ENCODE measurements at places on chromosomes 5 and 9.

DNA sequence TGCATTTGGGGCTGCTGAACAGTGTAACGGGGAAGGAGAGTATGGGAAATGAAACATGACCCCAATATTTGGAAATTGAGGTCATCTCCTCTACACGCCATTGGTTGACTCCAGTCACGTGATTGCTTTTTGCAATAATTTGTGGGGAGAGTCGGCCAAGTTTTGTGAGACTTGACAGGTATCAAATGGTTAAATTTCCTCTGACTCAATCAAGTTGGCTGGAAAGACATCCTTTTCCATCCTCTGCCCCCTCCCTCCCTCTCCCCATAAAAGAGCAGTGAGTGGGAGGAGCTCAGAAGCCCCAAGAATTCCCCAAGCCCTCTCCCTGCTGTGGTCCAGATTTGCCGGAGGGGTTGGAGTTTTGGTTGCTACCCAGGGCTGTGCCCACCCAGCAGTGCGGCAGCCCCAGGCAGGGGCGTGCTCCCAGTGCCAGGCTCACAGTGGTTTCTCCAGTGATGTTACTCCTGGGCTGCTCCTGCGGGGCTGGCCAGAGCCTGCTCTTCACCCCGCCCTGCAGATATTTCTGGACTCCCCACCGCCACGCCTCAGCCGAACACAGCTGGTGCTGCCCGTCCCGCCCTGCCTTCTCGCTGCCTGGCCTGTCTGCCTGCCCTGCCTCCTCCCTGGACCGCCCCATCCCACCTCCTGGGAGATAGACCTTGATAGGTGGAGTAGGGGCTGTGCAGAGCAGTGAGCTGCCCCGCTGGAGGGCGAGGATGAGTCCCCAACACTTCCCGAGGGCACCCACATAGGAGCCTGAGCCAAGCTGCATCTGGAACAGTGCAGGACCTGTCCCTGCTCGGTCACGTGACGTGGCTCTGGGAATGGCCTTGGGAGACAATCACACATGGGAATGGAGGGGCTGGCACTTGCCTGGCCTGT is 3.4 kb downstream of the COL5A1 start:
- DNase-seq: no peak

DNA sequence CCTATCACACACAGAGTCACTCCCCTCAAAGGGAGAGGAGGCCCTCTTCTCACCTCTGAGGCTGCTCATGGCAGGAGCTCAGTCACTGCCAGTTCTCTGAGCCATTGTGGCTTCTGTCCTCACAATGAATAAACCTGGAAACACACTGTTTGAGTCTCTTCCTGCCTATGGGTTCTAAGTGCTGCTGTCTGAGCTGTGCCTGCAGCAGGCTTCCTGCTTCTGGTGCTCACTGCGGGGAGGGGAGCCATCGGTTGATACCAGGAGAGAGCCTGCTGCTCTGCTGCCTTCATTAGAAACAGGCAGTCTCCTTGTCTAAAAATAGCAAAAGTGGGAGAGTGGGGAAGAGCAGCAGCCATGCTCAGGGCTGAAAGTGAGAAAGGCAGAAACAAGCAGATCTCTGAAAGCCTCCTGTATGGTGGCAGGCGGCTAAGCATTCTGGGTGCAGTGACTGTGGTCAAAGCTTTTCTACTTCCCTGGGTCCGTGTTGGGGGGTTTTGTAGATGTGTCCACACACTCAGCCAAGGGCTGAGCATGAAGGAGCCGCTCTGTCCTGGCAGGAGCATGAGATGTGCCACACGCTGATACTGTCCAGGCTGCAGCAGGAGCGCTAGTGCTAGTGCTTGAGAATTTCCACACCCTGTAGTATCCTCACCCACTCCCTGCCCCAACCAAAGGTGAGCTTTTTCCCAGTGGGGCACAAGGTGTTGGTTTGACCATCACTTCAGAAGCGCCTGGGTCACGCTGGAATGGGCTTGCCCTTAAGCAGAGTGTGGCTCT is 34.2 kb downstream of the PRKACG start:
- no peak for DNase-seq

DNA sequence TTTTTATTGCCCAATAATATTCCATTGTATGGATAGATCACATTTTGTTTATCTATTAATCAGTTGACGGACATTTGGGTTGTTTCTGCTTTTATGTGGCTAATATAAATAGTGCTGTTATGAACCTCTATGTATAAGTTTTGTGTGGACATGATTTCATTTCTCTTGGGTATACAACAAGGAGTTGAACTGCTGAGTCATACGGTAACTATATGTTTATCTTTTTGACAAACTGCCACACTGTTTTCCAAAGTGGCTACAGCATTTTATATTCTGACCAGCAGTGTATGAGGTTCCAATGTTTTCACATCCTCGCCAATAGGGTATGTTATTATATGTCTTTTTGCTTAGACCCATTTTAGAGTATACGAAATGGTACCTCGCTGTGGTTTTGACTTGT is 264.3 kb downstream of the RFX3 start:
- no peak for DNase-seq

GRCh38 chr5:120014535-120014934 is 385.2 kb downstream of the FAM170A start:
- no peak for DNase-seq

DNA sequence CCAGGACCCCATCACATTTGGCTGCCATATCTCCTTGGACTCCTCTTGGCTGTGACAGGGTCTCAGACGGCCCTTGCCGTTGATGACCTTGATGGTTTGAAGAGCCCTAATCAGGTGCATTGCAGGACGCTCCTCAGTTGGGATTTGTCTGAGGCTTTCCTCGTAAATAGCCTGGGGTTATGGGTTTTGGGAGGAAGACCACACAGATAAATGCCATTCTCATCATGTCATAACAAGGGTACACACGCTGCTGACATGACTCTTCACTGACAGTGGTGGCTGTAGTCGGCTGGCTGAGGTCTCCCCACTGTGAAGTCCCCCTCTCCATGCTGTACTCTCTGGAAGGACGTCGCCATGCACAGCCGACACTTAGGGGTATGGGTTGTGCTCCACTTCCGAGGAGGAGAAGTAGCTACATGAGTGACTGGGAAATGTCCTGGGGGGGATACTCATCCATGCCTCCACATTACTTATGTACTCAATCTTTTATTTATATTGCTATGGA is 42.9 kb upstream of the SPTLC1 start:
- DNase-seq: no peak

DNA sequence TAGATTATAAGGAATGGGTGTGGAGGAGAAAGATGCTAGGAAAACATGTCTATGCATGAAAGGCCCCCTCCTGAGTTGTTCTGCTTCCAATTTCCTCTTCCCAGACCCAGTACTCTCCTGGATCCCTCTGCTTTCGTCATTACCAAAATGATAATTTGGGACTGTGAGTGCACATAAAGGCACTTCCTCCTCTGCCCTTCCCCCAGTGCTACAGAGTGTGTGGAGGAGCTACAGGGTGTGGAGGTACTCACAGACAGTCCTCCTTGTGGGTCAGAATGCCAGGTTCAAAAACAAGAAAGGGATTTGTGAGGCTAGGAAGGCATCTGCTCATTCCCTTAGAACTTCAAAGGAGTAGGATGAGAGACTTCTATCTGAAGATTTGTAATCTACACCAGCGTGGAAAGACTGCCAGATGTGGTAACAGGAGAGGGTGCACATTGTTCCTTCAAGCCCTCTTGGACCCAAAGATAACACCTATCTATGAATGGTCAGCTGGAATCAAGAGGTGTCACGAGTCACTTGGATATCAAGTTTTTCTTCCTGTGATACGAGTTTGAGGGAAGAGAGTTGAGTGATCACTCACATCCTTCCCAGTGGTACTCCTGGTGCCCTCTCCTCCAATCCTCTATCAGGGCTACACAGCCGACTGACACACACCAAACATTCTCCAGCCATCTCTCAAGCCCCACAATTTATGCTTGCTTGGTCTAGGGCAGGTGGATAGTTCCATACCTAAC is 201.1 kb downstream of the EPB41L4A start:
- no peak for DNase-seq

- no peak for DNase-seq
These were observed 23.0 kb downstream of the MARCHF6 start for GRCh38 chr5:10376544-10376943.

DNA sequence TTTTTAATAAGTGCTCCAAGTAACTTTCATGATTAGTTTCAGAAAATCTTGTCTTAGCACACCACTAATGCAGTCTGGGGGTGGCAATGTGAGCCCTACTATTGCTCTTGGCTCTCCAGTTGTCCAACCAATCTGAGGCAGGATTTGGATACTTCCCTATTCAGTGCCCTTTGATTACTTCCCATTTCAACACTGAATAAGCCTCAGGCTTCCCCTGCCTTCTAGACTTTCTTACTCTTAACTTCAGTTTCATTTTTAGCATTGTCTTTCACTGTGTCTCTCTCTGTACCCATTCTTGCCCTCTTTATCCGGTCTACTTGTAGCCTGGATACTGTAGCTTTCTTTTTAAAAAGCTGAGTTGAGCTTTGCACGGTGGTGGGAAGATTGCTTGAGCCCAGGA is 186.1 kb downstream of the C9orf152 start:
- DNase-seq: no peak

- DNase-seq: no peak
These were observed 323.5 kb downstream of the TLE4 start for GRCh38 chr9:79895232-79895631.

DNA sequence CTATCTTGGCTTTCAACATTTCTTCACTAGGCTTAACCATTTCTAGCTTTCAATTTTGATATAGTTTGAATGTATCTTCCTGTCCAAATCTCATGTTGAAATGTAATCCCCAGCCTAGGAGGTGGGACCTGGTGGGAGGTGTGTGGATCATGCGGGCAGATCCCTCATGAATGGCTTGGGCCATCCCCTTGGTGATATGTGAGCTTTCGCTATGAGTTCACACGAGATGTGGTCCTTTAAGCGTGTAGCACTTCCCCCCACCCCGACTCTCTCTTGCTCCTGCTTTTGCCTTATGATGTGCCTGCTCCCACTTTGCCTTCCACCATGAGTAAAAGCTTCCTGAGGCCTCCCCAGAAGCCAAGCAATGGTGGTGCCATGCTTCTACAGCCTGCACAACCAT is 40.6 kb downstream of the PHAX start:
- DNase-seq: no peak

DNA sequence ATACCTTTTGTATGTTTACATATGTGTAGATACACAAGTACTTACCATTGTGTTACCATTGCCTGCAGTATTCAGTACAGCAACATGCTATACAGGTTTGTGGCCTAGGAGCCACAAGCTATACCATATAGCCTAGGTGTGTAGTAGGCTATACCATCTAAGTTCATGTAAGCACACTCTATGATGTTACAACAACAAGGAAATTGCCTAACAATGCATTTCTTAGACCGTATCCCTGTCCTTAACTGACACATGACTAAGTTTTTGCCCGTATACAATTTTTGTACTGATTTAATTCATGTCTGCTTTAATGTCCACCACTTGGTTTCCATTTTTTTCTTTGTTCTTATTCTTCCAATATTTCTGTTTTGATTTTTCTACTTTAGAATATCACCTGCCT is 18.5 kb downstream of the TNPO1 start:
- no peak for DNase-seq

DNA sequence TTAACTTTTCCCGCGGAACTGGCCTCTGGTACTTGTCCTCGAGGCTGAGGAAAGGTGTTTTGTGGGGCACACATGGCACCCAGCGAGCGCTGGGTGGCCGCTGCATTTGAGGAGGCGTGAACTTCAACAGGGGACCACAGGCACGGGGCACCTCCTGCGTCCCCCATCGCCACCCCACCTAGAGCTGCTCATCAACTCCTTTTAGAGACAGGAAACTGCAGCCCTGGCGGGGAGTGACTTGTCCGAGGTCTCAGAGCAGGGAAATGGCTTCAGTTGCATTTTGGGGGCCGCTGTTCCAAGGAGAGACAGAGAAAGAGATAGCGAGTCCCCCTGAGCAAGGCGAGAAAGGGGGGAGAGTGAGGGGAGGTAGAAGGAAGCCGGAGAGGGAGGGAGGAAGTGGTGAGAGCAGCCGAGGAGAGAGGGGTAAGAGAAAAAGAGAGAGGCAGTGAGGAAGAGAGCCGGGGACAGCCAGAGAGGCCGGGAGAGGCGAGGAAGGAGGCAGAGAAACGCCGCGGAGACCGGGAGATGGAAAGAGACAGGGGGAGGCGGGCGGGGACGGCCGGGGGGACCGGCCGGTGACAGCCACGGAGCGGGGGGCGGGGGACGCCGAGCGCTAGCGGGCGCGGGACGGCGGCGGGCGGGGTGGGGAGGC is 12.5 kb upstream of the LHX2 start:
- no peak for DNase-seq

GRCh38 chr9:8622222-8622802 is 822.7 kb upstream of the DMAC1 start:
- DNase-seq: no peak

DNA sequence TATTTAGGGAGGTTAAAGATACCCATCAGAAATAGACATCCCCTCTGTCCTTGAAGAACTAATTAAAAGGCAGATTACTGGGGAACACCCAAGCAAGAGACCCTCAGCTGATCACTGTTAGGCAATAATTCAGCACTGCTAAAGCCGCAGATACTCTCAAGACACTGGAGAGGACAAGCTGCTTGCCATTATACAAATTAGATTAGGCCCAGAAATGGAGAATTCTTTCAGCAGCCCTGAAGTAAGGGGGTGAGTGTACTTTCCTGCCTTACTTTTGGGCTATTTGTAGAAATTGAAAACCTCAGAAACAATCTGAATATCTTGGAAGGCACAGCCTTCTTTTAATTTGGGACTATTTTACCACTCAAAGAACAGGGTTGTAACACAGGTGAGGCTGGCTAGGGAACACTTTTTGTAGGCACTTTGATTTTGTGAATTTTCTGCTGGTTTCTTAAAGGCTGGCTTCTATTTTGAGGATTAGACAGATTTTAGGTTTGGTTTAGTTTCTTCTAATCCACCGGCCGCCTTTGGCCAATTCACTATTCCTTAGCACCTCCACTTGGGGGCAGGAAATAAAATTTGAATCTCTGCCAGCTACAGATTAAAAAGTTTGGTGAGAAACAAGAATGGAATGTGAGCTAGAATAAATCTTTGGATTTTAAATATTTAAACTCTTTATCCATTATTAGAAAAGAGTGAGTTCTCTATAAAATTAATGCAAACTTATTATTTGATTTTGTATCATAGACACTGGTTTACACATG is 106.0 kb downstream of the SMARCA2 start:
- no peak for DNase-seq

GRCh38 chr5:66684663-66685062 is 88.5 kb downstream of the MAST4 start:
- DNase-seq: no peak

DNA sequence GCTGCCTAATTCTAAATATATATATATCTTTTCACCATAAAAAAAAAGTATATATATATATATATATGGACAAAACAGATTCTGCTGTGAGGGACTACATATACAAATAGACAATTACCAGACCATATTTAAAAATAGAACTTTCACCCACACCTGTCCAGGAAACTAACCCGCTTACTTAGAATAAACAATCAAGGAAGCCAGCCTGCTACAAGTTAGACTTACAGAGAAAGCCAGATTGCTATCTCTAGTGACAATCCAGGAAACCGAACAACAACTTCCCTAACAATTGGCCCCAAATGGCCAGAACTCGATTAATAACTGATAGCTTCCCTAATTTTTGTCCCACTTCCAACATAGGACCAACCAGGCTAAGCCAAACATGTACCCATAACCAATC is 5.9 kb downstream of the GLDC start:
- DNase-seq: no peak

GRCh38 chr5:126334760-126335159 is 88.4 kb upstream of the GRAMD2B start:
- no peak for DNase-seq
